Stimulated activated CD8-positive, alpha-beta memory T cell treated with anti-CD3 and anti-CD28 coated beads, Interleukin-15, amount 100 ng/mL, for 1 hour (primary cell): ENCODE measurements at places on chromosomes 1 and 21.

DNA sequence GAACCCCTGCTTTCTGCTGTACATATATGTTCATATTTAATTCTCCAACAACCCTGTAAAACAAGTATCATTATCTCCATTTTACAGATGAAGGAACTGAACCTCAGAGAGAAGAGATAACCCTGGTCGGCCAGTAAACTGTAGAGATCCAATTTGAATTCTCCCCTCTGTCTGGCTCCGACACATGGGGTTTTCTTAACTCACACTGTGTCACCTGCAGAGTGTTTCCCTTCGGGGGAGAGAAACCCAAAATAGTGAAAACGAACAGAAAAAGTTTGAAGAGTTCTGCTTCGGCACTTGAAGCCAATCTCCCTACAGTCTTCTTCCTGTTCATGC lies 17.4 kb upstream of the BCAR3 start:
- DNase-seq = no peak

- no peak for DNase-seq
Measured at GRCh38 chr1:116203920-116204319, 92.7 kb downstream of the MAB21L3 start.

DNA sequence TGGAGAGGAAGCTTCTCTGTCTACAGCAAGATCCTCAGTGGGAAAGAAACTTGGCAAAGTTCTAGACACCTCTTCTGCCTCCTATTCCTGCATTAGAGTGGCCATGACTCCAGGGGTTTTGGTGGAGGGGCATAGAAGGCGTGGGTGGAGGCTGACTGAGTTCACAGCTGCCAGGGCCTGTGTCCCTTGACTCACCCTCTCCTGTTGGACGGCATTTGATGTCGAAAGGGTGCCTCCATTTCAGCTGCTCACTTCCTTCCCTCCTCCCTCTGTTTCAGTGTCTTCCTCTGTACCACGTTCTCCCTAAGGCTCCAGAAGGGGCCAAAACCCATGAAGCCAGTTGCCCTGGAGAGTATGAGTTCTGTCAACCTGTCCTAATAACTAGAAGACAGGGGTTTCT lies 632 bp downstream of the TMEM79 start:
- DNase-seq = no peak

DNA sequence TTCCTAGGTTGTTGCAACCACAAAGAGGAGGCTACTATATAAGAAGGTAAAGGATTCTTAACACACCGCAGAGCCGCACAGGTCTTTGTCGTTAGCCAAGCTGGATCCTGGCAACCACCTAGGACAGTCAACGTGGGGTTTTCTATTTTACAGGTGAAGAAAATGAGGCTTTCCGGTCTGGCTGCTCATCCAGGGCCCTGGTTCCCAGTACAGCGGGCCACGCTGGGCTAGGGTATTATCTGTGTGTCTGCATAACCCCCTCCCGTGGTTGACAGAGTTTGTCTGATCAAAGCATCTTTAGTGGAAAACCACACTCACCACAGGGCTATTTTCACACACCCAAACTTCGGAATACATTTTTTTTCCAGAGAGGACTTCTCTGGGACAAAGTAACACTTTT lies 39.0 kb upstream of the PDE9A start:
- DNase-seq = no peak

DNA sequence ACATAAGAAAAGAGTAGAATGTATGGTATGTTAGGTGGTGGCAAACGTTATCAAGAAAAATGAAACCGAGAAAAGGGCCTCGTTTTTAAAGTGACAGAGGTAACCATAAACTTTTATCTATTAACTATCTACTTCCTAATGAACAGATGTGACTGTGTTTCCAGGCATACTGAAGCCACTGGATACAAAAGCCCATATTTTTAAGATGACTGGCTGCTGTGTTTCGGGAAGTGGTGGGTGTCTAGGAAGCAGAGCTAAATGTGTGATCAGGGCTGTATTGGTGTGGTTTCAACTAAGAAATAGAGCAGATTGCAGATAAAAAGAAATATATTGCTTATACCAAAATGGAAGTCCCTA lies 71.8 kb downstream of the CHRM3 start:
- DNase-seq = no peak

DNA sequence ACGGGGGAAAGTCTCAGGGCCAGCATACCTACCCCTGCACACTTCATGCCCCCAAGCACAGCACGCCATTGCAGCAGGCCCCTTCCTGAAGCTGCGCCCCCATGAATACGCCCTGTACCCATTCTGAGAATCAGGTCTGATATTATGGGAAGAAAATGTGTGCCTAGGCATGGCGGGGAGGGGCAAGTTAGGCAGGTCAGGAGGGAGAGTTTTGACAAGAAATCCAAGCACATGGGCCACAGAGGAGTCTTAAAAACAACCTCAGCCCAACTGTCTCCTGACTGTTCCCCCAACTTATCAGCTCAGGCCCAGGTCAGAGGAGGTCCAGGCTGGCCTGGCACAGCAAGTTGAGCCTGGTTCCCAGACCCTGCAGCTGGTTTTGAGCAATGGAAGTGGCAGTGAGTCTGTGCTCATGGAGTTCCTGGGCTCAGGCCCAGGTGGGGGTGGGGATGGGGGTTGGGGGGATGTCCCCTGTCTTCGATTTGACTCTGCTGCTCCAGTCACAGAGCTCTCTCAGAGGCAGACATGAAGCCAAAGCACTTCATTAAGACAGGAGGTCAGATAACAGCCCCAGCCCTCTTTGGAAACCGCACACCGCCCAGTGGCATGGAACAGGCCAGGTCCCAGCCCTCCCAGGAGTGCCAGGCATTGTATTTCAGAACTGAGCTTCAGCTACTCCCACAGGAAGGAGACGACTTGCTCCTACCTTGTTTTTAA lies 20.6 kb upstream of the BCAR3 start:
- no peak for DNase-seq

GRCh38 chr1:173733912-173734311 lies 19.1 kb downstream of the KLHL20 start:
- DNase-seq = no peak

- DNase-seq = no peak
Measured at GRCh38 chr1:160657250-160657781, 10.5 kb upstream of the SLAMF1 start.

DNA sequence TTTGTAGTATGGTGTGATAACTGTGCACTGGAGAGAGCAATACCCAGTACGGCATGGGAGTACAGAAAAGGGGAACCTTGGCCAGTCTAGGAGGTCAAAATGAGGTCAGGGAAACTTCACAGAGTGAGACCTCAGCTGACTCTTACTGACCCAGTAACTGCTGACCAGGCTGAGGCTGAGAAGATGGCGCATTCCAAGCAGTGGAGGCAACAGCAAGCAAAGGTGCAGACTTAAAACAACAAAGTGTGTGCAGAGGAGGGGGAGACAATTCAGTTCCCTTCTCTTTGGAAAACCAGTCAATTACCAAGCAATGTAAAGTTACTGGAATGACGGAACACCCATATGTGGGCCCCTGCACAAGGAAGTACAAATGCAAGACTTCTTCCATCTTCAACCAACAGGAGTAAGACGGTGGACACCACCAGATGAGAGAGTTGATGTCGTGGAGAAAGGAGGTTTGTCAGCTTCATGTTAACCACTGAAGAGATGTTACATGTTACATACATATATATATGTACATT lies 54.6 kb upstream of the PRDX6 start:
- no peak for DNase-seq

DNA sequence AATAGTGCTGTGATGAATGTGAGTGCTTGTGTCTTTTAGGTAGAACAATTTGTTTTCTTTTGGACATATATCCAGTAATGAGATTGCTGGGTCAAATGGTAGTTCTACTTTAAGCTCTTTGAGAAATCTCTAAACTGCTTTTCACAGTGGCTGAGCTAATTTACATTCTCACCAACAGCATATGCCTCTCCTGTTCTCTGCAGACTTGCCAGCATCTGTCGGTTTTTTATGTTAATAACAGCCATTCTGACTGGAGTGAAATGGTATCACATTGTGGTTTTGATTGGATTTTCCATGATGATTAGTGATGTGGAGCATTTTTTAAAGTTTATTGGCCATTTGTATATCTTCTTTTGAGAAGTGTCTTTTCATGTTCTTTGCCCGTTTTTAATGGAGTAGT lies 647.3 kb upstream of the ADAMTS5 start:
- no peak for DNase-seq

GRCh38 chr1:217343907-217344306 lies 287.0 kb downstream of the GPATCH2 start:
- DNase-seq = no peak

DNA sequence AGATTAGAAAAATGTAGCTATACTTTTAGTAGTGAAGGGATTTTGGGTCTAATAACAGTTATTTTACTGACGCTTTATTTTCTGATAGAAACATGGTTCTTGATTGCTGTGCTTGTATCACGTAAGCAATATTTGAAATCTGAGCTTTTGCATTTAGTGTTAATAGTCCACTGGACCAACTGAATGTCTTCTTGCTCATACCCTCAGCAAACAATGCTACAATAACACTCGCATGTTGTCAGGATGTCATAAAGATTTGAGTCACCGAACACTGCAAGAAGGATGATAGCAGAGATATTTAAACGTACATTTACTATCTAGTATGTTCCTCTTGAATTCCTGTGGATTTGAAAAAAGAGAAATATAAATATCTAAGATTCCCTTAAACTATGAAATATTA lies 7.5 kb downstream of the DYRK1A start:
- no peak for DNase-seq

DNA sequence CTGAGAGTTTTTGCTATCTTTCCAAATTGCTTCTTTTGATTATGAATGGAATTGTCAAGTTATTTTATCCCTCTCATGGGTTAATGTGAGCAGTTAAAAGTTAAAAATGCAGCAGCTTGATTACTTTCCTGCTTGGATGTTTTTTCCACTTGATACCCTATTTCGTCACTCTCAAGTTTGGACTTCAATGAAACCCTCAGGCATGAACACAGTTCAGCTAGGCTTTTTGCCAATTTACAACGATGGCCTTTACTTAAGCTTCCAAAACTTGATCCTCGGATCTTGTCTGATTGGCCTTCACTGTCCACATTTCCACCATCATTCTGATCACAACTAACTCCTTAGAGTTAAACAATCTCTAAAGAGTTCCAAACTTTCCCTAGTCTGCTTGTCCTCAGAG lies 752.4 kb upstream of the PRMT6 start:
- DNase-seq = no peak

- no peak for DNase-seq
Measured at GRCh38 chr21:43751955-43752591, 24.0 kb downstream of the CSTB start.

DNA sequence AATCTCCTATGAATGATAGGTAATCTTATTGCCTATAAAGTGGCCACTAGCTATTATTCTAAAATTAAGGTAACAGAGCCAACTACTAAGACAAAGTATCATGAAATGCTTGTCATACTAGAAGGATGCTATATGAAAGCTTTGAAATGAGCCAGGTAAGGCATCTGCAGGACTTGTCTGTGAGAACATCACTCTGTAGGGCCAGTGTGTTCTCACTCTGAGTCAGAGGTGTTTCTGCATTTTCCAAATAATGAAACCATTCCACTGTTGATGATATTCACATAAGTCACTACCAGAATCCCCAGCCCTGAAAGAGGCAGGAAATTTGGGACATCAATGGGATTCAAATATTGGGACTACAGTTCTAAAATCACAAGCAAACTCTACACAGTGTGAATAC lies 25.8 kb upstream of the GBP5 start:
- no peak for DNase-seq

- no peak for DNase-seq
Measured at GRCh38 chr1:107767156-107767582, 197.8 kb downstream of the VAV3 start.

DNA sequence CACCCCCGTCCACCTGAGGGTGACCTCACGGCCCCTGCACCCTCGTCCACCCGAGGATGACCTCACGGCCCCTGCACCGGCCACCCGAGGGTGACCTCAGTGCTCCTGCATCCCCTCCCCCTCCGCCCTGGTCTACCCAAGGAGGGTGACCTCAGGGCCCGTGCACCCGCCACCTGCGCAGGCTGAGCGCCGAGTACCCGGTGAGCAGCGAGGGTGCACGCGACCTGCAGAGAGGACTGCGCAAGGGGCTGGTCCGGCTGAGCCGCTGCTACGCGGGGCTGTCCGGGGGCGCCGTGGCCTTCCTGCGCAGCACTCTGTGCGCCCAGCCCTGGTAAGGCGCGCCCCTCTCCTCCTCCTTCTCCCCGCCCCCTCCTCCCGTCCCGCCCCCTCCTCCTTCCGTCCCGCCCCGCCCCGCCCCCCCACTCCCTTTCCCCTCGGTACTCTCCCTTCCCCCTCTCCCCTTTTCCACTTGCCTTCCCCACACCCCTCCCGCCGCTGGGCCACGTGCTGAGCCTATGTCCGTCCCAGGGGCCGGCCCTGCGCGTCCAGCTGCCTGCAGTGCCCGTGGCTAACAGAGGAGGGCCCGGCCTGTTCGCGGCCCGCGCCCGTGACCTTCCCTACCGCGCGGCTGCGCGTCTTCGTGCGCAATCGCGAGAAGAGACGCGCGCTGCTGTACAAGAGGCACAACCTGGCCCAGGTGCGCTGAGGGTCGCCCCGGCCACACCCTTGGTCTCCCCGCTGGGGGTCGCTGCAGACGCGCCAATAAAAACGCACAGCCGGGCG lies 28.4 kb downstream of the TRIM11 start:
- DNase-seq = peak; percentile 11

DNA sequence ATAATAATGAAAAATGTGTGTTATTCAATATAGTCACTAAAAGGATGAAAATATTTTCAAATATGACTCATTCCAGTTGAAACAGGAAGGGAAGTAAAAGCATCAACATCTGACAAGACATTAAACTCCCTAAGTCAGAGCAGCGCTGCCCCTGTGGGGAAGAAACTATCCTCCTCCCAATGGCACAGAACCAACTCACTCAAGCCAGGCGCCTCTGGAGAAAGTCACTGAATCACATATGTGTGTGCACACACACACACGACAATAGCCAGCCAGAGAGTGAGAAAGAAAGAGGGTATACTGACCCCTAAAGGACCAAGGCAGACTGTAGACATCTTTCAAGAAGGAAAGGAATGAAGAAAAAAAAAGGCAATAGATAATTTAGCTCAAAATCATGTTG lies 126.9 kb downstream of the SETD4 start:
- DNase-seq = no peak

GRCh38 chr1:116345843-116346242 lies 27.2 kb upstream of the ATP1A1 start:
- DNase-seq = no peak

DNA sequence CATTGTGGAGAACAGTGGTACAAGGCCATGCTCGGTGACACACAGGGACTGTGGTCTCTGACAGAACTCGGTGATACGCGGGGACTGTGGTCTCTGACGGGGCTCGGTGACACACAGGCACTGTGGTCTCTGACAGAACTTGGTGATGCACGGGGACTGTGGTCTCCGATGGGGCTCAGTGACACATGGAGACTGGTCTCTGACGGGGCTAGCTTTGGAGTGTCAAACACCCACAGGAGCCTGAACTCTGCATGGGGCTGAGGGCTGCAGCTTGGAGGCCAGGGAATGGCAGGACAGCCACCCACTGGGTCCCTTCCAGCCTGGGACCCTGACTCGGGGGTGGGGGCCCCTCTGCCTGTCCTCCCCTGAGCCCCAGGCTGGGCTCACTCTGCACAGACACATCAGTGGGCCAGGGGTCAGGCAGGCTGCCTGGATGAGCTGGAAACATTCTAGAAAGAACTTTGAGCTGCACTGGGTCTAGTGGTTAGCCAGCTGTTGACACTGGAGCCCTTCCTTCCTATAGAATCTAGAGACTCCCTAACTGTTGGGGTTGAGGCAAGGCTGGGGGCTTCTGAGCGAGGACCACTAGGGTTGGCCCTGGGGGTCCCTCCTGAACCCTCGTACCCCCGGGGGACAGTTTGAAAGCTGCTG lies 49.8 kb downstream of the DISP3 start:
- no peak for DNase-seq
